ENCODE measurements at places on chromosomes 3 and 15.

- DNase-seq, result no peak
Observed at GRCh38 chr3:149340310-149340933, 7.0 kb upstream of the TM4SF18 start.

- DNase-seq, result no peak
Observed at GRCh38 chr3:58237941-58238681, 519 bp downstream of the ABHD6 start.

DNA sequence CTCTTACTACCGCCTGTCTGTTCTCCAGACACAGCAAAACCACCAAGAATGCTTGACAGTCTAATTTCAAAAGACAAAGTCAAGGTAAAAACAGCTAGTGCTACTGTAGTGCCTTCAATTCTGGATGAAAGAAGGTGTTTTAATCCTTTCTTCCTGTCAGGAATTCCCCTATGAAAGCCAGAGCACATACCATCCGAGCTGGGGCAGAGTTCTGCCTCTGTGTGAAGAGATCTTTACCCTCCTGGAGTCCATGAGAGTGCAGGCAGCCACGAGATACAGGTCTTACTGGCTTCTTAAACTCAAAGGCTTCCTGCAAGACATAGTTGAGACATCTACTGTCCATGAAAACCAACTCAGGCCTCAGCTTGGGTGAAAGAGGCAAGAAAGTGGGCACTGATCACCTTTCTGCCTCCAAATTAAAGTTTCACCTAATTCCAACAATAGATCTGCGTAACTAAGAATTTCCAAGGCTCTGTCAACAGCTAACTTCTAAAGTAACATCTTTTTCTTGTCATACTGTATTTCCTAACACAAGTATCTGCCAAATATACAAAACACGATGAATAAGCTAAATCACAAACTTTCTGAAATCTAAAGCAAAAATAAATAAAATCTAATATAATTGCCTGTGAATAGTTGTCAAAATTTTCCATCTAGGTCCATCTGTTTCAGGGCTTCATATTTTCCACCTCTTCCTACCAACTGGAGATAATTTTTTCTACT is 7.5 kb downstream of the CDC25A start:
- DNase-seq, result peak; percentile 43

DNA sequence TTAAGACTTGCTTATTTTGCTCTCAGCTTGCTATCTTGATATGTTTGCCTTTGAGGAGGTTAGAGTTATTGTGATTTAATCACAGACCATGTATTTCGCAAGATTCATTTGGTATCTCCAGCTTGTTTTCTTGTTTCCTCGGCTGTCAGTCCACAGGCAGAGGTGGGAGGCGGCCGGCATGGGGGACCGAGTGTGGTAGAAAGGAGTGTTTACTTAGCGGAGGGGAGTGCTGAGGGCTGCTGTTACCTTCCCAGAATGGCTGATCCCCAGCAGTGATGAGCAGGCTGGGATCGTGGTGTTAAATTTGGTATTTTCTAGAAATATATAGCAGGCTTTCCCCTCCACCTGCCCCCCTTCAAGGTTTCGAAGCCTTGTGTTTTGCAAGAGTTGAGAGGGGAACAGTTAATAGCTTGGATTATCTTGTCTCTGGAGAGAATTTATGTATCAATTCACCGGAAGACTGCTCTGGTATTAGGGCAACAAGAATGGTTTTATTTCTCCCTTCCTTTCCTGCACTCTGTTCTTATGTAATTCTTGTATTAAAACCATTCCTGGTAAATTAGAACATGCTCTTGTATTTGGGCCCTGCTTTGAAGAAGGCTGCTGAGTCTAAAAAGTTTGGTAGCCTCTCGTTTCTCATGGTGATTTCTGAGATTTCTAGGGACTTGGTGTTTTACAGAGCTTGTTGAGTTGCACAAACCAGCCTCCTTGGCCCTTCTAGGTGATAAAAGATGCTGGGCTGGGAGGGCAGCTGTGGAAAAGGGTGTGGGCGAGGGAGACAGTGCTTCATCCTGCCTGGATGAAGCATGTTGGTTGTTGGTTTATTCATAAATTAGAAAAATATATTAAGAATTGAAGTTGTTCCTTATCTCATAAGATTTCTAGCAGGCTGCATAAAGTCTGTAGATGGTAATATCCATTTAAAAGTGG is 151.4 kb downstream of the IGF1R start:
- DNase-seq, result peak; percentile 98

- no peak for DNase-seq
Observed at GRCh38 chr15:62428851-62429598, 263.9 kb upstream of the C2CD4B start.

GRCh38 chr3:56373386-56373785 is 94.9 kb downstream of the ERC2 start:
- DNase-seq, result no peak

DNA sequence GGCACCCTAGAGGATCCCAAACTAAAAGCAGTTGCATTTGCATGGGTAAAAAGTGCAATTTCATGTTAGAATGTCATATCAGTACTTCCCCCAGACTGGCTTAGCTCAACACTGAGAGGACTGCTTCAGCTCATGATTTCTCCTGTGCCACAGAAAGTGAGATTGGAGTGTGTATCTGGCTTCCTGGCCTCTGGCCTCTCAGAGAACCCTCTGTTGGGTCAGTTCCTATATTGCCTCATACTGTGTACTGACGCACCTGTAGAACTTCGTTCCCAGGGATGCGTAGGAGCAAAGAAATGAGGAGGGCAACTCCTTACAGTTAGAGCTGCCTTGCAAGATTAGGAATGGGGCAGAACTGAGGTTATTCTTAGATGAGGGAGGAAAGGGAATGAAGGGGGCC is 340.8 kb downstream of the TIGIT start:
- no peak for DNase-seq

DNA sequence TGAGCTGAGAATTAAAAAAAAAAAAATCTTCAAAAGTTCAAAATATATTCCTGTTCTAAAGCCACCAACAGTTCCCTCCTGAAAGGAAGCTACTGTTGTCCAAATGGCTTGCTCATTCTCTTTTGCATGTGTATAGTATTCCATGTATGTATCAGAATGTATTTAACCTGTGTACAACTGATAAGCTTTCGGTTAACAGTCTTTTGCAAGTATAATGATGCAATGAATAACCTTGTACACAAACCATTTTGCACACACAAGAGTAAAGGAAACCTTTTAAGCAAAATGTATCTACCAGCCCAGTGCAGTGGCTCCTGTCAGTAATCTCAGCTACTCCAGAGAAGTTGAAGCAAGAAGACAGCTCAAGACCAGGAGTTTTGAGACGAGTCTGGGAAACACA is 32.6 kb downstream of the TOPBP1 start:
- DNase-seq, result no peak

DNA sequence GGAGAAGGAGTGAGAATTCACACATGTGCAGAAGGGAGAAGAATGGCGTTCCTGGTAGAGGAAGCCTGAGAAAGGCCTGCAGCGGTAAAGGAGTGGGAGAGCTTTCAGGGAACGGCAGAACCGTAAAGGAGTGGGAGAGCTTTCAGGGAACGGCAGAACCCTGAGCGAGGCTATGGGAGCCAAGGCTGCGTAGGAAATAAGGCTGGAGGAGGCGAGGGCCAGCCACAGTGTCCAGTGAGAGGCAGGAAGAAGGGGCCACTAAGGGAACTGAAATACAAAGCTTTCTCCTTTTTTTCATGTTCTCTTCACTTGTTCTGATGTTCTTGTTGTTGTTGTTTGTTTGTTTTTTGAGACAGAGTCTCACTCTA is 41.6 kb downstream of the GOLGA6L10 start:
- no peak for DNase-seq

- DNase-seq, result no peak
Observed at GRCh38 chr3:46917257-46917656, 39.7 kb downstream of the PTH1R start.

GRCh38 chr3:123026565-123027291 is 835 bp downstream of the SEMA5B start:
- DNase-seq, result no peak

DNA sequence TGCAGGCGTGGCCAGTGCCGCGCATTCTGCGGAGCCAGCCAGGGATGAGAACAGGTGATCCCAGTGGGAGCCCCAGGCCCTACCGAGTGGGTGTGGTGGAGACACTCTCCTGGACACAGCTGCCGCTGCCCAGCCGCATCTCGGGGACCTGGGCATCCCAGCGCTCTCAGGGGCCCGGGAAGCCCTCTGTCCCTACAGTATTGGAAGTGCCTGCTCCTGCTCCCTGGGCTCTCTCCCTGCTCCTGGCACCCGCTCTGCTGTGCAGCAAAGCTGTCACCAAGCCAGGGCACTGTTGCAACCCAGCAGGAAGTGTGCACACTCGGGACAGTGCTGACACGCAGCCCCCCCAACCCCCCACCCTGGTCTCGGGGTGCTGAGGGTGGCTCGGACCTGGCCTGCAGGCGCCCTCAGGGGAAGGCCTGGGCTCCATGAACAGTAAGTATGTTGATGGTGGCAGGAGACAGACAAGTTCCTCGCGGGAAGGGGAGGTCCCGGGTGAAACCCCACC is 1177.4 kb upstream of the GBE1 start:
- DNase-seq, result no peak

DNA sequence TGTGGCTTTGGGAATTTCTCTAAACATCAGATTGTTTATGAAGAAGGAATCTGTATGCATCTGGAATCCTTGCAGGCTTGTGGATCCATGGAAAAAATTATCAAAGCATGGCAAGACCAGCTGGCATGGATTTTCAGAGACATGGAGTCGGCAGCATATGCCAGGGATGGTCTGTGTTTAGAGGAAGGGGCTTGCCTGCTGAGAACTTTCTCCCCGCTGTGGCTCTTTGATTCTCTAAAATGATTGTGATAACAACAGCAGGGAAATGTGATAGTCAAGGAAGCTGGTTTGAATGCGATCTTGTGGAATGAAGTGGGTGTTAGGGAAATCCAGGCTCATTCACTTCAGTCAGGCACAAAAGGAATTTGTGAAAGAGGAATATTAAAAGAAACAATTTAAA is 245.7 kb upstream of the THRB start:
- DNase-seq, result no peak

DNA sequence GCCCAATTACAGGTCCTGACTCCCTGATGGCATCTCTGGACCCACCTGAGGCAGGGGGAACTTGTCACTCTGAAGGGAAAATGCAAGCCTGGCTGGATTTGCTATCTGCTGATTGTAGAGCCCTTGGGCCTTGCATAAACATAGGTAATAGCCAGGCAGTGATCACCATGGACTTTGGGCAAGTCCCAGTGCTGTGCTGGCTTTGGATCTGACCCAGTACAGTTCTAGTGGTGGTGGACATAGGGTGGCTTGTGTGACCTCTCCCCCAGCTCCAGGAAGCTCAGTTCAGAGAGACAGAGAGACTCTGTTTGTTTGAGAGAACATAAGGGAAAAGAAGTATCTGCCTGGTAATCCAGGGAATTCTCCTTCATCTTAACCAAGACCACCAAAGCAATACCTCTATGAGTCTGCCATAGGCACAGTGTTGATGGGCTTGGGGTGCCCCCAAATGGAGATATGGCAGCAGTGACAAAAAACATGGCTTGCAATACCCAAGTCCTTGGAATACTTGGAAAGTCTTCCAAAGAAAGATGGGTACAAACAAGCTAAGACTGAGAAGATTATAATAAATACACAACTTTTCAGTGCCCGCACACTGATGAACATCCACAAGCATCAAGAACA is 348.5 kb downstream of the PYDC2 start:
- no peak for DNase-seq

- no peak for DNase-seq
Observed at GRCh38 chr3:119297169-119297568, 3.0 kb downstream of the ARHGAP31 start.

GRCh38 chr3:139312959-139313358 is 30.9 kb upstream of the MRPS22 start:
- peak; percentile 91 for DNase-seq

- no peak for DNase-seq
Observed at GRCh38 chr3:121072133-121072532, 164.1 kb downstream of the STXBP5L start.

DNA sequence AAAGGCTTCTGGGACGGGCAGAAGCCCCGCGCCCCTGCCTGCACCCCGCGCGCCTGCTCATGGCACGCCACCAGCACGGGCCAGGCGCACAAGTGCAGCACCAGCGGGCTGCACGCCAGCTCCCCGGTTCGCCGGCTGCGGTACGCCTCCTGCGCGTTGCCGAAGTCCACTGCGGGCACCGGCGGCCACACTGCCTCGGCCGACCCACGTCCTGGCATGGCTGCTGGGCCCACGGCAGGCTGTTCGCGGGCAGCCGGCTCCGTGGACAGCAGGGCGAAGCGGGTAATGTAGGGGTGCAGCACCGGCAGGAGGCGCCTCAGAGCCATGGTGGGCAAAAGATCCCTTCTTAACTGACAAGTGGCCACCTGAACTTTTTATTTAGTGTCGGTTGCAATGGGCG is 34.8 kb downstream of the MCCC1 start:
- no peak for DNase-seq

GRCh38 chr3:108970561-108970960 is 16.9 kb upstream of the GUCA1C start:
- no peak for DNase-seq

GRCh38 chr3:49500732-49501609 is 30.9 kb downstream of the DAG1 start:
- DNase-seq, result peak; percentile 97

- DNase-seq, result peak; percentile 86
Observed at GRCh38 chr3:146052056-146052790, 108.8 kb downstream of the PLOD2 start.

DNA sequence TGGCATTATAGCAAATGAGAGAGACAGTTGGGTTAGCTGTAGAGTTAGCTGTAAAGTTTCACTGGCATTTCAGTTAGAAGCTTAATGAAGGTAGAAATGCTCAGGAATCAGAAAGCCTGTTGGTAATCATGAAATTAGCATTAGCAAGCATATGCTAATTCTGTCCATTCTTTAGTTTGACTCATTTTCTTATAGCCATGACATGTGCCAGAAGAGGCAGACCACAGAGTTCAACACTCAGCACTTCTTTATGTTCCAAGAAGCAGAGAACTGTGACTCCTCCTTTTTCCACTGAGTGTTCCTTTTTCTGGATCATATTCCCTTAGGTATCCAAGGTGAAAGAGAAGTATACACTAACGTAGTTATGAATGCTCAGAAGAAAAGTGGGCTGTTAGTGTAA is 276.2 kb upstream of the SGO1 start:
- DNase-seq, result peak; percentile 0

DNA sequence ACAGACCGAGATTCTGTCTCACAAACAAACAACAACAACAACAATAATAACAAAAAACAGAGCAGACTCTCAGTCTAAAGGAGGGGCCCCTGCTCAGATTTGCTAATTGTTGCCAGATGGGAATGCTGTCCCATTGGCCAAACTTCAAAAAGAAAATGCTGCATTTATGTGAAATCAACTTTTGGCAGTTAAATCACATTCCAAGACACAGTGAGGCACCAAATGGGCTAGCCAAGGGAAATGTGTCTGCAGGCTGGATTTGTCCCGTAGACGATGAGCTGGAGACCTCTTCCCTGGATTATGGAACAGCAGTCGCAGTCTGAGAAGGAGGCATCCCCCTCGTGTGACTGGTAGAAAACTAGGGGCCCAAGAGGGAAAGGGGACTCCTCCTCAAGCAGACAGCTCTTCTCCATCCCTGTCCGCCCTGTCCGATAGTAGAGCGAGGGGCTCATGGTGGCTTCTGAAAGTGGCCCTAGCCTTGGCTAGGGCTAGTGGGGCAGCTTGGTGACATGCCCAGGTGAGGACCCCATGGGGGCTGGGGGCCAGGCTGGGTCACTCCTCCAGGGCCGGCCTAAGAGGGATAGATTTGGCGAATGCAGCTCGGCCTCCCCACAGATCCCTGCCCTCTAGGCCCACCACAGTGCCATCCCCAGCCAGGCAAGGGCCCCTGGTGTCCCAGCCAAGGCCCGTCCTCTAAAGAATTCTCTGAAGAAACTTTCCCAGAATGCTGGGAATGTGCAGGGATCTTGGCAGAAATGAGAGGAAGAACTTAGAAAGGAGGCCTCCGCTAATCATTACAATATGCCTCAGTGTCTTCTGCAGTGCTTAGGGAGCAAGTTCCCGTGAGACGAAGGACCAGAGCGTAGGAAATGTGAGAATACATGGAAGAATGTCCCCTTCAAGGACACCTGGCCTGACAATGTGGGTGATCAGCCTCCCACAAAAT is 2.0 kb downstream of the SLC22A14 start:
- DNase-seq, result no peak

All from amniotic epithelial cell (primary cell).